Astrocyte of the spinal cord (primary cell): ENCODE measurements at places on chromosomes 5 and 9.

- DNase-seq, result no peak
Measured at GRCh38 chr9:70551396-70551795, 136.9 kb upstream of the KLF9 start.

- peak; percentile 33 for DNase-seq
Measured at GRCh38 chr5:119367502-119368237, 11.9 kb downstream of the TNFAIP8 start.

DNA sequence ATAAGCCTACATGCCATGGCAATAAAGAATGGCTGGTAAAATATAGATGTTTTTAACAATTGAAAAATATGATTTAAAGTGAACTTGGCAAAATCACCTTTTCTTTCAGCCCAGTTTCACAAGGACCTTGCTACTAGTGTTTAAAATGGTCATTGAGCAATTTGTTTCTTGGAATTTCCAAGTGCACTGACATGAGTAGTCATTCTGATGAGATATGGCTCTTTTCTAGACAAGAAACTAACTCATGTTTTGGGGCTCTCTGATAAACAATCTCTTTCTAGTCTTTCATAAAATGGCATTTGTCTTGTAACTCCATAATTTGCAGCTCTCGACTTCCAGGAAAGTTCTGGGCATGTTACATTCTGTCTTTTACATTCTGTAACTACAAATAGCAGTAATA lies 176.8 kb downstream of the NR2F1-AS1 start:
- no peak for DNase-seq

- DNase-seq, result no peak
Measured at GRCh38 chr5:60483050-60483449, 216.9 kb downstream of the DEPDC1B start.

DNA sequence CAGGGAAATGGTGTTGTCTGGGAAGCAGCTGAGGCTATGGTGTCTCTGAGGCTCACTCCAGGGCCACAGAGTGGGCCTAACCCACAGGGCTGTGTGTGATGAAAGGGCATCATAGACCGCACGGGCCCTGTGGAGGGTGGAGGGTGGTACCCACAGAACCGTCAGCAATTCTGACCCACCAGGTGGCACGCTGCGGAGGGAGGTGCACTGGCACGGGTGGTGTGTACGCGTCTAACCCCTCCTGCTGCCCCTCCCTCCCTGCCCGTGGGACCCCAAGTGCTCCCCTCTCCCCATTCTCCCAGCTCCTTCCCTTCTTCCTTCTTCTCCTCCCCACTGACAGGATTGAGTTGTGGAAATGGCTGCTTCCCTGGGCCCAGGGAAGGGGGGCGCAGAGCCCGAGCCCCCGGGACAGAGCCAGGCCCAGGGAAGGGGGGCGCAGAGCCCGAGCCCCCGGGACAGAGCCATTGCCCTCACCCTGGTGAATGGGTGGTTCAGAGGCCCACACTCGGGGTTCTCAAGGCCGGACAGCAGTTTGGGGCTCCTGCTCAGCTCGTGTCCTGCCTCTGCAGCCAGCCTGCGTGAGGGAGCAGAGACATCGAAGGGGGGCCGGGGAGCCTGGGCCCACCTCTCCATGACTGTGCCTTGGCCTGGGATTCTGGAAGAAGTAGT lies 6.8 kb downstream of the LCN10 start:
- no peak for DNase-seq

DNA sequence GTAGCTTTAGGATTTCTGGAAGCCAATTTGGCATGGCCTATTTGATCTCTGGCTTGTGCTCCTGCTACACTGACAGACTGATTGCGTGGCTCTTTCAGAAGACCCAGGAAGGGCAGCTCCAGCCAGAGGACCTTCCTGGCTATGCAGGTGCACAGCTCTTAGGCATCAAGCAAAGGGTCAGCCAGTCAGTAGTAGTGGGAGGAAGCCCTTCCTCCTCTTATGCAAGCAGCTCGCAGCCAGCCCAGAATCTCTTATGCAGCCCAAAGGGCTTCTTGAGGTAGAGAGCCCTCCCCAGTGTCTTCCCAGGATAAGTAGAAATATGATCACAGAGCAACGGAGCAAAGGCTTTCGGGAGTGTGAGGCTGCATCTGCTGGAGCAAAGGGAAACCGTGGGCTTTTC lies 43.2 kb downstream of the SLC36A1 start:
- DNase-seq, result no peak

GRCh38 chr5:111488353-111488752 lies 24.0 kb downstream of the STARD4 start:
- DNase-seq, result no peak

DNA sequence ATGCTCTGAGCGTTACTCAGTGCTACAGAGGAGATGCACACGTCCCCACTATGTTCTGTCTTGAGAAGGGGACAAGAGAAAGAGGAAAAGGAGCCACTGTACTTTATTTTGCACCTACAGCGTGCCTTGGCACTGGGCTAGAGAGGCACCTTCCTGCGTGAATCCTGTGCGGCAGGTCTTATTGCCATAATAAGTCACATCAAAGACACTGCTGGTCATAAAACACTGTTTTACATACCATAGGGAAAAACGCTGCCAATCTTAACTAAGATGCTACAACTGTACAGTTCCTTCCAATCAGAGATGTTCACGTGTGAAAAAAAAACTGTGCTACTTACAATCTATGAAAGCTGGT lies 48.1 kb downstream of the NEURL1B start:
- no peak for DNase-seq

GRCh38 chr5:140883373-140883772 lies 1.4 kb downstream of the PCDHA13 start:
- no peak for DNase-seq

DNA sequence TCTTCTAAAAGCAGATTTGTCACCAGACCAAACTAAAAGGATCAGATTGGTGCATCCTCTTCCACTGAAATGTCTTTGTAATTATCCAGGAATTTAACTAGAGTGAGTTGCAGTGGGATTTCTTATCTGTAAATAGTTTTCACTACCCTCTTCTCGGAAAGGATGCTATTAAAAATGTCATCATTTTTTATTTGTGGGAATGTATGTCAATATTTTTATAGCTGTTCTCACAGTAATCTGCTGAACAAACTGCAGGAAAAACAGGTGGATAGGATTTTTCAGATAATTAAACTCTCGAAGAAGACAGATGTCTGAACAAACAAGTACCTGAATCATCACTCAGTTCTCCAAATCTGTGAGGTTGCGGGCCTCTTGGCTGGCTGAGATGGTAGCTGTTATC lies 62.7 kb downstream of the RAB14 start:
- no peak for DNase-seq

DNA sequence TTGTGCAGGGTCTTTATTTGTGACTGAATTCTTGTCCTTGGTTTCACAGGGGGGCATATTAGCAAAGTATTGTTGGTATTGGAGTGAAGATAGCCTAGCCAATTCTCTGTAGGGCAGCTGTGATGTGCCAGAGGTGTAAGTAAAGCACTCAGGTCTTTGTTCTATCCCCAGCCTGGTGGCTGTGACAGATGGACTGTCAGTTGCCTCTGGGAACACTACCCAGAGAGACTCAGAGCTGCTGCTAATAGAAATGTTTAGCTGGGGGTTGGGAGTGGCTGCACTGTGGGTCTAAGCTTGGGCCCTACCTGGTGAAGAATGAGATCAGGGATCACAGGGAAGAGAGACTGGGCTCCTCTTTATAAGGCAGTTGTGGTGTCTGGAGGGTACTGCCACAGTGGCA lies 1006.5 kb upstream of the TYRP1 start:
- DNase-seq, result no peak

- DNase-seq, result no peak
Measured at GRCh38 chr5:176355400-176356178, 6.0 kb downstream of the KIAA1191 start.

DNA sequence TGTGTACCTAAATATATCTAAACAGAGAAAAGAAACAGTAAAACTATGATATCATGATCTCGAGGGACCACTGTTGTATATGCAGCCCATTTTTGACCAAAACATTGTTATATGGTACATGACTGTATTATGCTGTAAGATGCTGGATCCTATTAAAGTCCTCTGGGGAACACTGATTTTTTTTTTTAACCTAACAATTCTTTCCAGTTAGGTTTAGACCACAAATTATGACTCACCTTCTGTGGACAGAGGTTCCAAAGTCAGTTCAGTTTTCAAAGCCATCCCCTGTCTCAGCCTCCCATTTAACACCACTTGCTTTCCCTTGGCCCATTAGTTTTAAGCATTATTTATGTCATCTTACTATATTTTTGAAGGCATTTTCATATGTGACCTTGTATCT lies 27.1 kb downstream of the TRMO start:
- no peak for DNase-seq

- peak; percentile 32 for DNase-seq
Measured at GRCh38 chr9:82923092-82923911, 139.6 kb downstream of the RASEF start.

- no peak for DNase-seq
Measured at GRCh38 chr5:2997179-2997578, 245.7 kb upstream of the IRX2 start.

- no peak for DNase-seq
Measured at GRCh38 chr9:31908891-31909480, 475.5 kb upstream of the ACO1 start.

GRCh38 chr5:10789021-10789420 lies 28.0 kb upstream of the DAP start:
- DNase-seq, result peak; percentile 85

- DNase-seq, result peak; percentile 8
Measured at GRCh38 chr5:177023303-177023664, 788 bp downstream of the ZNF346 start.

DNA sequence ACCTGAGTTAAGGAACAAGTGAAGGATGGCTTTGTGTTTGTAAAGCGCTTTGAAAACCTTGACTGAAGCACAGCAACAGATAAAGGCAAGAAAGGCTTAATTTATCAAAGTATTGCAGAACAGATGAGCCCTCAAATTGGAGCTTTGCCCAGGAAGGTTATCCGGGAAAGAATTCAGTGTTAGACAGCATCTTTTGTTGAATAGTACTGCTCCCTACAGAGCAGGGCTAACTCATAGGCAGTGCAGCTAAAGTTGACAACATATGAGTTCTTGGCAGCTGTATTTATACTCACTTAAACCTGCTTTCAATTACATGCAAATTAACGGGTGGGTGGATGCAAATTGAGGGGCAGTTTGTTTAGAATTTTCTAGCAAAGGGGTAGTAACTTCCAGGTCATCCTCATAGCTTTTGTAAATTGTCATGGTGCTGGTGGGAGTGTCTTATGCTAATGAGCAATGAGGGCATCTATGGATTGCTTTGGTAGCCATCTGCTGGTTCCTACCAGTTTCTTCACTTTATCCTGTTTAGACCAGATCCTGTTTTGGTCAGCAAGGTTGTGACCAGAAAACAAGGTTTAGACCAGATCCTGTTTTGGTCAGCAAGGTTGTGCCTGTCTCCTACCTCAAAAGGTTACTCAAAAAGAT lies 105.8 kb downstream of the GDA start:
- no peak for DNase-seq

- no peak for DNase-seq
Measured at GRCh38 chr5:135584276-135584675, 5.5 kb upstream of the CXCL14 start.

GRCh38 chr5:125870256-125870655 lies 553.0 kb upstream of the GRAMD2B start:
- DNase-seq, result peak; percentile 20

DNA sequence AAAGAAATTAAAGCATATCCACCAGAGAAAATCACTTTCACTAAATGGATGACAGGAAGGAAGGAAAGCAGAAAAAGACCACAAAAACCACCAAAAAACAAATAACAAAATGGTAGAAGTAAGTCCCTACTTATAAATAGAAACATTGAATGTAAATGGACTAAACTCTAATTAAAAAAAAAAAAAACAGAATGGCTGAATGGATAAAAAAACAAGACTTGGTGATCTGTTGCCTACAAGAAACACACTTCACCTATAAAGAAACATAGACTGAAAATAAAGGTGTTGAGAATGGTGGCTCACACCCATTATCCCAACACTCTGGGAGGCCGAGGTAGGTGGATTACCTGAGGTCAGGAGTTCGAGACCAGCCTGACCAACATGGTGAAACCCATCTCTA lies 122.9 kb downstream of the HMHB1 start:
- DNase-seq, result no peak

DNA sequence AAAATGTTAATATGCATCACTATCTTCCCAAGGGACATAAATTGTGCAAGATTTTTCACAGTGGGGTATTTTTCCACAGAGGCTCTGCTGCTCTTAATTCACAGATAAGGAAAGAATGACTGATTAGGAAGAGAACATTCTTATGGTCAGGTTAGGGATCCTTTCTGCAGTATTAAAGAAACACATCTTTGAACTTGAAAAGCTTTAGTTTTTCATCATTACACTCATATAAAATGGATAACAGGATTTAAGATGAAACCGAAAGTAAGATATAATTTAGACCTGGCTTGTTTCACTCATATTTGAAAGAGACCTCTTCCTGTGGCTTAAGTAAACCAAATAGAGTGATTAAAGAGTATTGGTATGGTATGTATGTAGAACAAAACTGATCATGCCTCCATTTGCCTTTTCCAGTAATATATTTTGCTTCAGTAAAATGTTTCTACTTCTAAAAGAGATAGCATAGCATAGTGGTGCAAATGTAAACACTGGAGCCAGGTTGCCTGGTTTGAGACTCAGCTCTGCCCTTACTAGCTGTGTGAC lies 160.0 kb downstream of the PRR16 start:
- peak; percentile 61 for DNase-seq

GRCh38 chr5:133430095-133430494 lies 182.2 kb downstream of the FSTL4 start:
- DNase-seq, result no peak

DNA sequence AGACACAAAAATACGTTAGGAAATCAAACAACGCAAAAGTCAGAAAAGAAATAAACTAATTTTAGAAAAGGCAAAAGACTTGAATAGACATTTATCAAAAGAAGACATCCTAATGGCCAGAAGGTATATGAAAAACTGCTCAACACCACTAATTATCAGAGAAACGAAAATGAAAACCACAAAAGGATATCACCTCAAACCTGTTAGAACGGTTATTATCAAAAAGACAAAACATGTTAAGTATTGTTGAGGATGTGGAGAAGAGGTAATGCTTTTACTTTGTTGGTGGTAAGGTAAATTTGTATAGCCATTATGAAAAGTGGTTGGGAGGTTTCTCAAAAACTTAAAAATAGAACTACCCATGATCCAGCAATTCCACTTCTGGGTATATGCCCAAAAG lies 230.0 kb upstream of the RGMB start:
- DNase-seq, result no peak

DNA sequence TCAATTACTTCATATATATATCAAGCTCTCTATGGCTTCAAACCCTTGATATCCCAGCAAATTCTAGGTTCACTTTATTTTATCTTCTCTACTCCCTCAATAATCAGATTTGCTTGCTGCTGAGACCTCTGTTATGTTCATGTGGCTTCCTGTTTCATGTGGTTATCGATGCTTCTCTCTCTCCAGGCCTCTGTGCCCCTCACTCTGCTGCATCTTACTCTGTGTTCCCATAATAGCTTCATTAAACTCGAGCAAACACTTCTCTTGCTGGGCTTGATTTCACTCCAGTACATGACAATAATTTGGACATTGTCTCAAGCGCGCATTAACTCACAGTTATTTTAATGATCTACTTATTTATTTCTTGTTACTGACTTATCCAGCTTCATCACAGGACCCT lies 798.8 kb downstream of the CDH9 start:
- DNase-seq, result no peak

GRCh38 chr5:60529001-60529400 lies 171.0 kb downstream of the DEPDC1B start:
- DNase-seq, result no peak
